ENCODE measurements at places on chromosomes 4 and X.

GRCh38 chrX:10015723-10016518 is 48.8 kb downstream of the CLDN34 start:
- no peak for DNase-seq

- no peak for DNase-seq
These were observed 16.6 kb downstream of the CHST7 start for GRCh38 chrX:46589977-46590723.

- no peak for DNase-seq
These were observed 2.2 kb downstream of the FAT4 start for GRCh38 chr4:125316791-125317524.

DNA sequence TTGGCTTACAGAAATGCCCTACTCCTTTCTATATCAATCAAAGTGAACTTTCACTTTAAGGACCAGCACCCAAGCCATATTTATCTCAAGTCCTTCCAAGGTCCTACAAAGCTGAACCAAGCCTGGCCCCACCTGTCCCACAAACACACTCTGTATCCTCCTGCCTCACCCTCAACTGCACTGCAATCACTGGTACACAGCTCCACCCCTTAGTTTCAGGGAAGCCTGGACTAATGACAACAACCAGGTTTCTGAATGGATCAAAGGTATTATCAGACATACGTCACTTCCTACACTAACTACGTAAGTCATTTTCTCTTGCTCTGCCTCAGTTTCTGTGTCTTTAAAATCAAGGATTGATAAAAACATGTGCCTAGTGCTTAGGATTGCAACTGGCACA is 205.6 kb upstream of the HS3ST1 start:
- DNase-seq = no peak

GRCh38 chr4:10056334-10057022 is 35.2 kb upstream of the SLC2A9 start:
- no peak for DNase-seq

- no peak for DNase-seq
These were observed 134.3 kb downstream of the AMELX start for GRCh38 chrX:11427453-11428071.

All from stimulated activated CD4-positive, alpha-beta T cell treated with anti-CD3 and anti-CD28 coated beads, Interleukin-1b, Interleukin-23, amount 100 ng/mL, for 1 hour (primary cell).